ENCODE measurements at places on chromosomes 13 and 19. TPM values are rescaled to one million over a fixed set of nuclear protein-coding genes. Genes with fewer than 3 reads are reported as not detected.

GRCh38 chr19:32924200-32924599, 47.6 kb downstream of the CEP89 start:
- DNase-seq = no peak

- DNase-seq = peak; percentile 97
Measured at GRCh38 chr19:45091031-45091923, 1.7 kb upstream of the PPP1R37 start.

- peak; percentile 76 for DNase-seq
Measured at GRCh38 chr19:15551293-15552004, 43.1 kb downstream of the CYP4F22 start.

GRCh38 chr19:5949792-5950305, 28.1 kb downstream of the RANBP3 start:
- peak; percentile 49 for DNase-seq

- no peak for DNase-seq
Measured at GRCh38 chr19:48353677-48354076, 10.1 kb downstream of the TMEM143 start.

DNA sequence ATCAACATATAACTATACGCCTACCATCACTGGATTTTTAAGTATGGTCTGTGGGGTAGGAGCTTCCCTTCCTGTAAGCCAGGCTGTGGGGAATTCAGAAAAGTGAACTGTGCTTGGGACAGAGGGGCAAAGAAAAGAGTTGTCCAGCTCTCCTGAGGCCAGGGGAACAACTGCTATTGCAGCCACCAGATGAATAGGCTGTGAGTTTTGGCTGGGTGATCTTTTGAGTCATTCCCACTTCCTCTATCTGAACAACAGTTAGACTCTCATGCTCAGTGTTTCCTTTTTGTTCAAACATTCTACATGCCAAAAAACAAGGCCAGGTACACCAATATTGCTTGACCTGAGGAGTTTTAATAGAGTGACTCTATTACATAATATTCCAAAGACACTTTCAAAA, 426.2 kb upstream of the DACH1 start:
- DNase-seq = no peak

GRCh38 chr13:93183302-93183701, 43.3 kb upstream of the GPC6 start:
- DNase-seq = no peak

The ALDH16A1 gene
- 34.1 TPM for total RNA-seq

The NRTN gene
- 0.43 TPM for total RNA-seq
